ENCODE measurements at places on chromosomes 7 and 10.

DNA sequence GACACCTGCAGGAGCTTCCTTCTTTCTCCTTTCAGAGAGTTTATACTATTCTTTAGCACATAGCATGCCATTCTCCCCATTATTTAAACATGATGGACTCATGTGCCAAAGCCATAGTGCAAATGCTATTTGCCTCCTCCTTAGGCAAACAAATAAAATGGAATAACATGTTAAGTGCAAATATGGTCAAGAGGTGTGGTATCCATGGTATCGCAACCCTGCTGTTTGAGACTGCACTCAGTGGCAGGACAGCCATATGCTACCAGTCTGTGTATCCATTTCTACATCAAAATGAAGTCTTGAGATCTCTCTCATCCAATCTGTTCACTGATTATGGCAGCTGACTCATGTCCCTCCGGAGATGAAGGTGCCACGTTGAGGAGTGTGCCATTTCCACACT, 22.8 kb downstream of the HEPACAM2 start:
- DNase-seq: no peak

- DNase-seq: no peak
These were observed 1.3 kb downstream of the DDX21 start for GRCh38 chr10:68957284-68957615.

DNA sequence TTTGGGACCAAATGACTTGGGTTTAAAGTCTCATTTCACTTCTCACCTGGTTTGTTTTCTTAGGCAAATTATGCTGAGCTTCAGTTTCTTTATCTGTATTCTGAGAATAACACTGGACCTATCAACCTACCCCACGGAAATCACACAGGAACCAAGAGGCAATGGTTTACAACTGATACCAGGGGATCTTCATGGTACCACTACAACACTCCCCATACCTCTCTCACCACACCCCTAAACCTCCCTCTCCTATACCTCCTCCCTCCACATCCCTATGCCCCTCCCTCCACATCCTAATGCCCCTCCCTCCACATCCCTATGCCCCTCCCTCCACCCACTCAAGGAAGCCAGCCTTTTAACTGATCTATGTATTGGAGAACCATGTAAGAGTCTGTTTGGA, 9.9 kb downstream of the FAM204A start:
- no peak for DNase-seq

DNA sequence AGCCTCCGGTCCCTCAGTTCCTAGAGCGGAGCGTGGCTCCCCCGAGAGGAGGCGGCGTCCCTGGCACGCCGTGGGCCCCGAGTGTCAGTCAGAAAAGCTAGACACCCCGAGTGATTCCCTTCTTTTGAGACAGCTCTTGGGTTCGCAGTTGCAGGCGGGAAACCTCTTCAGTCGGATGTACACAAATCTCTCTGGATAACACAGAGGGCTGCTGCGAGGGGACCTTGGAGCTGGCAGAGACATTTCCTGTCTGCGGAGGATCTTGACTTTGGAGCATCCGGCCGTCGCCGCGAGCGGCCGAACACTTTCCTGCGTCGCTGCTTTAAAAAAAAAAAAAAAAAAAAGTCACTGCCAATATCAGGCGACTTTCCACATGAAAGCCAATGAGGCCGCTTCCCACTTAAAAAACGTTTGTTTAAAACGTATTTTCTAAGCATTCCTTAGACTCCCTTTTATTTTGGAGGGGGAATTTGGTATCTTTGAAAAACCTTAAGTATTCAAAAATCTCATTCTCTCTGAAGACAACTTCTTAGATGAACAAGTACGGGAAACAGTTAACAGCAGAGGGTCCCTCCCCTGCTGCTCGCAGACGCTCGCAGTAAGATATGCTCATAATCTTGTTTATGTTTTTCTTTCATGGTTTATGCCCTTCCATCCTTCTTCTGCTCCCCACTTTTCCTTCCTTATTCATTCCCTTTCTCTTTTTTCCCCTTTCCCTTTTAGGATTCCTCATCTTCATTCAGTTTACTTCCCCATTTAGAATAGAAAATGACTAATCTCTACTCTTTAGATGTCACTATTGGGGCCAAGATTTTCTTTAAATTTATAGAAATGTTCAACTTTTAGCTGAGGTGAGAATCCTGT, 10.0 kb downstream of the HHEX start:
- DNase-seq: no peak

- DNase-seq: no peak
These were observed 296.3 kb upstream of the SEMA3D start for GRCh38 chr7:85483177-85483576.

DNA sequence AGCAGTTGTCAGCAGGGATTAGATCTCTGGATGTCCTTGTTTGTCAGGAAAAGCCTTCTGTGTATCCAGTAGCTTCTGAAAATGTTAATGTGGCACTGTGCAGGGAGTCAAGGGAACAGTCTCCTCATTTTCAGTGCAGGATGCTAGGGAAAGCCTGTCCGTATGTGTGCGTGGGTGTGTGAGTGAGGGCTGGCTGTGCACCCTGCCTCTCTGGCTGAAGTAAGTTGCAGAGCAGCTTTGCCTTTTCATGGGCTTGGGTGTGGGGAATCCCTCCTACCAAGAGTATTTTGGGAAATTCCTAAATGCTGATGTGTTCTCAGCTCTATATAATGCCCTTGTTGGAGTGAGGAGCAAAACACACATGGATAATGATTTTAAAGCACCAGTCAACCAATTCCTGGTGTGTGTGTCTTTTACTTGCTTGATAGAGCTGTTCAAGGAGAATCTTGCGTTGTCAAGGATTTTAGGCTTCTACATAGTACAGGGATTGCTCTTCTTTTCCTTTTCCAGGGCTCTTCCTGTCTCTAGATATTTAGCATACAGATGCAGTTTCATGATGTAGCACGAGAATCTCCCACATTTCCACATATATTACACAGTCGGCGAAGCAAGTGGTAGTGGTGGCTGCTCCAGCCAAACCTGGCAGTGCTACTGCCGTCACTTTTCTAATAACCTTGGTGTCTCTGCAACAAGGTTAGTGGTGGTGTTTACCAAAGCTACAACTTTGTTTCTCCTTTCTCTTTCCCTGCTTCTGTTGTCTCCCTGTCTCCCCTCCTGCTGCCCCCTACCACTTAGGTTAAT, 92.8 kb downstream of the MCU start:
- DNase-seq: no peak

DNA sequence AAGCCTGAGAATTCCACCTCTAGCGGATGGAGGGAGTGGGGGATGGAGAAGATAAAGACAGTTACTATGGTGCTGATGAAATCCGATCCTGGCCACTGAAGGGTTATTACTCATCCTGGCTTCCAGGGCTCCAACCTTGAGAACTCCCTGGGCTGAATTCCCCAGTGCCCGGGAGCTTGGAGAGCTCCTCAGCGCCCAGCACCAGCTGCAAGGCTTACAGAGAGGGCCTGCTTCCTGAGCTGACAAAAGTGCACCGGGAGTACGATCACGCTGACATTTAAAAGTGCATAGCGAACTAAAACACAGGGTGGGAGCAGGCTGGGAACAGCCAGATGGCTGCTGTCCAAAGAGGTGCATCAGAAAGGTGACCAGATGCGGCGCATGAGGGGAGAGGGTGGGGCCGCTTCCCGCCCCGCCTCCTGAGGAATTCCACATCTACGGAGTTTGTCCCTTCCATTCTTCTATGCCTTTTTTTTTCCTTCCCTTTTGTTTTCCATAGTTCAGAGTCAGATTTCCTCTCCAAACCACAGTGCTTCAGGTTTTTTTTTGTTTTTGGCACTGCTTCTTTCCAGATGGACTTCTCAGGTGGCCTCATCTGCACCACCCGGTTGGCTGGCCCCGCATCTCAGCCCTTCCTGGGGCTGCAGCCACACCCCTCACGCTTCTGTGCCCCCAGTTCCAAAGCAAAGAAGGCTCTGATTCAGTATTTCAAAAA, 62.4 kb upstream of the MKRN1 start:
- peak; percentile 63 for DNase-seq

GRCh38 chr10:83990126-83990525, 149.2 kb upstream of the GHITM start:
- no peak for DNase-seq

GRCh38 chr7:76318488-76319353, 16.2 kb downstream of the HSPB1 start:
- peak; percentile 85 for DNase-seq

DNA sequence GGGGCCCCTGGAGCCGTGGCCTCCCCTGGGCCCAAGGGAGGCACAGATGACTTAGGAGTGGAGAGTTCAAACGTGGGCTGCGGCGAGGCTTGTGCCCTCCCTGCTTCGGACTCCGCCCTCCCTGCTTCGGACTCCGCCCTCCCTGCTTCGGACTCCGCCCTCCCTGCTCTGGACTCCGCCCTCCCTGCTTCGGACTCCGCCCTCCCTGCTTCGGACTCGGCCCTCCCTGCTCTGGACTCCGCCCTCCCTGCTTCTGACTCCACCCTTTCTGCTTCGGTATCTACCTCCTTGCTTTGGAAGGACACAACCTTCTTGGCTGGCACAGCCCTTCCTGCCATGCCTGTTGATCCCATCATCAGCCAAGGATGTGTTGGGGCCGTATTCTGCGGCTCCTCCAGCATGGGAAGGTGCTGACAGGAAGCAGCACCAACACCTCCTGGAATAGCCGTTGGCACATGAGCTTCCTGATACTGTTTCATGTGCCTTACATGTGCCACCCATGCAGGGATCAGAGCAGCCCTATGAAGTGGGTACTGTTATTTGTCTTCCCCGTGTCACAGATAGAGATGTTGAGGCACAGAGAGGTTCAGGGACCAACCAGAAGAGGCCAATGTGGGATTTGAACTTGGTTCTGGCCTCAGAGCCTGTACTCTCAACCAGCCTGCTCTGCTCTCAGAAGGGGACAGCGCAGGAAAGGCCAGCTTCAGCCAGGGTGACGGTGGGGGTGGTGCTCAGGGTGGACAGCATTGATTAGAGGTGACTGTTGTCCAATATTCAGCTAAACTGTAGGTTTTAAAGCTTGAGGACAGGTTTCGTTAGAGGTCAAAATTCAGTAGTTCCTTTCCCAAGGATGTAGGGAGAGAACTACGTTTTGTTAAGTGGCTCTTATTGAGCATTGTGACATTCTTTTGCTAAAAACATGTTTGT, 114.5 kb downstream of the NKX6-2 start:
- no peak for DNase-seq

DNA sequence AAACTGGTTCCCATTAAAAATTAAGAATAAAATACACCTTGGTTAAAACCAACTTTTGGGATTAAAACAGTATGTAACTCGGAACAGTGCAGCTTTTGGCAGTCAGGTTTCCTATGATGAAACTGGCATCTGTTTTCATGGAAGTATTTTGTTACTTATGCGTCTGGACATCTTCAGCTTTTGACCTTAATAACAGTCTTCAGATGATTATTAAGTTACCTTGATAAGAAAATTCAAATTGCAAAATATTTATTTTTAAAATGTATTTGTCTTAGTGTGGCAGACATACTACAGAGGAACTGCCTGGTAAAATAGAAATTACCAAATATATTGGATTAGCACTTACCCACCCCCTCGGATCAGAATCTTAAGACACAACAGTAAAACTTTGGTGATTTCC, 100.0 kb downstream of the ITGB8 start:
- DNase-seq: no peak

GRCh38 chr10:35606430-35606829, 1.3 kb downstream of the GJD4 start:
- no peak for DNase-seq

GRCh38 chr10:86981716-86982115, 13.4 kb downstream of the ADIRF start:
- DNase-seq: no peak

DNA sequence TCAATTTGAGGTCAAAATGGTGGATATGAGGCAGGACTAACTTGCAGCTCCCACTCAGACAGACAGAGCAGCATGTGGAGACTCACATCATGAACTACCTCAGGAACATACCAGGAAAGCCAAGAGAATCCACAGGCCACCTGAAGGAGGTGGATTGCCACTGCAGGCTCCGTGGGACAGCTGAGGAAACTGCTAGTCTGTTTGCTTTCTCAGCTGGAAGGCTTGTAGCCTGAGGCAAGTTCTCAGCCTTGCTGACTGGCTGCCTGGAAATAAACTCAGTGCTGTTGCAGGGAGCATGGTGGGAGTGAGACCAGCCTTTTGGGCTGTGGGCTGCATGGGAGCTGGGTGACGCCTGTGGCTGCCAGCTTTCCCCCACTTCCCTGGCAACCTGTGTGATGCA, 202.9 kb downstream of the ZNF248 start:
- no peak for DNase-seq

GRCh38 chr7:139423091-139423490, 60.4 kb downstream of the KLRG2 start:
- DNase-seq: no peak

DNA sequence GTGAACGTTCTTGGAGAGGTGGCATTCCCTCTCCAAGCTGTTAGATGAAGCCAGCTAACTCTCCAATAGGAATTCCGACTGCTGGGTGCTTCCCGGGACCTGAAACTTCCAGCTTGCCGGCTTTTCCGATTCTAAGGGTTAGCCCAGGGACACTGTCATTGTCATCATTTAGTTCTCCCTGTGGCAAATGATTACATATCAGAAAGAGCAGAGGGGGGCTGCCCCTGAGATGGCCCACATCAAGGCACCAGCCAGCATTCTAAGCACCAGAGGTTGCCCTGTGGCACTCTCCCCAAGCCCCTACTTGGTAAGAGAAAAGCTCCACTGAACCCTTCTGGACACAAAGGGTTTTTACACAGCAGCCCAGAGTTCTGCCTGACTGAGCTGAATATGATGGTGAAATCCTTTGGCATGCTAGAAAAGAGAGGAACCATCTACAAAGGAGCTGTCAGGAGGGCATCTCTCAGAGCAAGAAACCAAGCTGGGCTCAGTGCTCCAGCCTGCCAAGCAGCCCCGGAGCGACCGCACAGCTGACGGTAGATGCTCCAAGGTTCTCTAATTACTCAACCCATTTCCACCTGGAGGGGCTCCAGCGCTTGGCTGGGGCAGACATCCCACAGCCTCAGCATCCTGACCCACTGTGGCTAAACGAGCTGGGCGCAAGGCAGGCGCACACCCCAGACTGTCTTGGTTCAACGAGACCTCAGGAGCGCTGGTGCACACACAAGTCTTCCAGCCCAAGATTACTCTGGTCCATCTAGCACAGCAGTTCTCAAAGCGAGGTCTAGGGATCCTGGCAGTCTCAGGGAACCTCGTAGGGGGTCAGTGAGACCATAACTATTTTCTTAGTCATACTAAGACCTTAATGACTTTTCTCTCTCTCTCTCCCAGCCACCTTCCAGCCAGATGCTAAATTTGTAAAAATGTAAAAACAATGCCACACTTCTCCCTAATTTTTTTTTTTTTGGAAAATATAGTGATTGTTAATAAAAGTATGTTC, 160.5 kb downstream of the GFRA1 start:
- peak; percentile 32 for DNase-seq

DNA sequence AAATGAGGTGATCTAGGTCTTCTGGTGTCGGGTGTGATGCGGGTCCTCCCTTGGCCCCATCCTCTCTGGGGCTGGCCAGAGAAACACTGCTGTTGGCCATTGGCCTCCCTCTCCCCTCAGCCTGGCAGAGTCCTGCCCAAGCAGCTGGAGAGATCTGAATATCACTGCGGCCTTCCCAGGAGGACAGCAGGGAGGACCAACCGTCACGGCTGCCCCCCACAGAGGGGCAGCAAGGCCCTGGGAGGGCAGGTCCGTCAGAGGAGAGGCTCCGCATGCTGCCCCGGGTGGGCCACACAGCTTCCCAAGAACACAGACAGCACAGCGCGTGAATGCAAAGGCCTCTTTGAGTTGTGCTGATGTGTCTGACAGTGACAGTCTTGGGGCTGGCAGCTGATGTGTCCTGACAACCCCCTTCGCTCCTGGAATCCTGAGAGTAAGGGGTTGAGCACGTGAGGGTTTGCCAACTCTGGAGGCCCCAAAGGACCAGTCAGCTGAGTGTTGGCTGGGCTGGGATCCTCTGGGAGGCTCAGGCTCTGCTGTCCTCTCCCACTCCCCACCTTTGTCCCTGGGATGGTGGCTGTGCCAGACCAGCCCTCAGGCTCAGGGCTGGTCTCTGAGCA, 132.5 kb upstream of the UNC5B start:
- peak; percentile 29 for DNase-seq
